ENCODE measurements at places on chromosomes 4 and X.
A peak's percentile ranks its signal among the peaks of the same experiment; 100 is the strongest.

DNA sequence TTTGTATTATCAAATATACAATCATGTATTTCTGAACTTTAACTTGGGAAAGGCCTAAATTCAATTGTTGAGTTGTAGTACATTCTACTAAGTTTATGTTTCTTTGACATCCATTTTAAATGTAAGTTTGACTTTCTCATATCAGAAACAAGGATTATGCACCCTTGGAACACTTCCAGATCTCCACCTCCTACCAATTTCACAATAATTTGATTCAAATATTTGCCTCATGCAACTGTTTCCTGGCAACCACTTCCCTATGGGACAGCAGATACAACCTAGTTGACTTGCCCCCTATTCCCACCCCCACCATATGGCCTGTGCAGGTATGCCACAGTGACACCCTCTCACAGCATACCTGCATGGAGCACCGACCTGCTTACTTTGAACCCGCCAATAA, 506.4 kb upstream of the PABPC4L start:
- no peak for DNase-seq

DNA sequence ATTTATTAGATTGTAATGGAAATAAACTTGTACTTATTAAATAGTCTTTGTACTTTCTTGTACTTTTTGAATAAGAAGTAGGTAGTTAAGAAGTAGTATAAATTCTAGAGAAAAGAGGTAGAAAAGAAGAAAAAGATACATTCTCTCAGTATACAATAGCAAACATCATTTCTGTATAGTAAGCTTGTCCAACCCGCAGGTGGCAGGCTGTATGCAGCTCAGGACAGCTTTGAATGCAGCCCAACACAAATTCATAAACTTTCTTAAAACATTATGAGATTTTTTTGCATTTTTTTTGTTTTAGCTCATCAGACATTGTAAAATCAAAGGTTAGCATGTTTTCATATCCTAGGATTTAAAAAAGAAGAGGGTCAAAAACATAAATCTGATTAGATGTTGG, 441.6 kb downstream of the DTHD1 start:
- DNase-seq = no peak

DNA sequence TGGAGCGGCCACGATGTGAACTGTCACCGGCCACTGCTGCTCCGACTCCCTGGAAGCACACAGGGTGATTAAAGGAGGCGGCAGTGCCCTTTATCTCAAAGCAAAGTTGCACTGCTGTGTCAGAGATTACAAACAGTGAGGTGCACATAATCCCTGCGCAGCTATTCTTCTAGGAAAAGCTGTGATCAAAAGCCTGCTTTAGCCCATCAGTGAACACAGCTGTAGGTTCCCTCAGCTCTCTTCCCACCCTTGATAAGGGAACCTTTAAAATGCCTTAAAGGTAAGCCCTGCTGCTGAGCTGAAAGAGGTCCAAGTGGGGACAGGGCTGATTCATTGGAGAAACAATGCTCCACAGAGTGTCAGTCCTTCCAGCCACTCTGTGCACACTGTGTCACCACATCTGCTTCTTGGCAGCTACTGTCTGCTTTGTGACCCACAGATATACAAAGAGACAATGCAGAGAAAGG, 127.6 kb downstream of the EIF4E start:
- DNase-seq = no peak

- DNase-seq = no peak
Measured at GRCh38 chr4:174154215-174154854, 129.1 kb downstream of the FBXO8 start.

DNA sequence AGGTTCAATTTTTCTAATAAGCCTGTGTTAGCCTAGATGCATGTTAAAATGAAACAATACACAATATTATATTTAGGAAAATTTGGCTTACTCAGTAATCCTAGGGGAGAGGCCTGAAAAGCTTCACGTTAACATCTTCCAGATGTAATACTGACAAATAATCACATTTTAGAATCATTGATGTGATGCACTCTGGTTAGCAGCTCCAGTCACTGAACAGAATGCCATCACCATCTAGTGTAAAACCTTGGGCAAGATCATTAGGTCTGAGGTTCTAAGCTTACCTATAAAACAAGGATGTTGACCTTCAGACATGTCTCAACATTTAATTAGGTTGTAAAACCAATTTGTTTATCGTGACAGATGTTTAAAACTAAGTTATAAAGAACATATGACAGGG, 1704.8 kb downstream of the STIM2 start:
- DNase-seq = no peak

- DNase-seq = no peak
Measured at GRCh38 chr4:81736324-81736723, 264.6 kb upstream of the RASGEF1B start.

GRCh38 chr4:162838671-162839070, 328.0 kb downstream of the NAF1 start:
- DNase-seq = no peak

- no peak for DNase-seq
Measured at GRCh38 chr4:6575503-6576240, 683 bp downstream of the MAN2B2 start.

GRCh38 chr4:28221536-28221935, 1360.9 kb downstream of the STIM2 start:
- no peak for DNase-seq

GRCh38 chrX:25523574-25524540, 508.1 kb upstream of the ARX start:
- DNase-seq = no peak

DNA sequence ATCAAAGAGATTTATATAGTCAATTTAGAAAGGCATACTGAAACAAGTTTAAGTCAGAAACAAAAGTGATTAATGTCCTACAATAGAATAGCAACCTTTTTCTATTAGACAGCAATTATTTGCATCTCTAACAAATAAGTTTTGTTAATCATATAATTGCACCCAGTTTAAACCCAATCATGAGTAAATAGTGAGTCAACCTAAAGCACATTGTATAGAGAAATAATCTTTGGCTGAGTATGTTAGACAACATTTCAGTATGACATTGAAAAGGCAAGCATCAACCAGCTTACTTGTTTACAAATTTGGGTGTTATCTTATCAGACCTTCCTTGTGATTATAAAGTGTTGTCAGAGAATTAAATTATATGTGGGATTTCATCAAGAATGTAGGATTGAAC, 209.5 kb downstream of the IL15 start:
- DNase-seq = no peak

GRCh38 chr4:10554694-10555093, 97.5 kb upstream of the ZNF518B start:
- peak; percentile 41 for DNase-seq

- no peak for DNase-seq
Measured at GRCh38 chr4:166172619-166173018, 299.6 kb downstream of the TLL1 start.

GRCh38 chrX:6432226-6432625, 102.7 kb downstream of the VCX3A start:
- DNase-seq = no peak

- DNase-seq = no peak
Measured at GRCh38 chrX:12972878-12973560, 1.9 kb upstream of the TMSB4X start.

GRCh38 chrX:11555759-11556158, 110.0 kb downstream of the ARHGAP6 start:
- DNase-seq = no peak

GRCh38 chr4:98746530-98746929, 88.1 kb upstream of the TSPAN5 start:
- no peak for DNase-seq

DNA sequence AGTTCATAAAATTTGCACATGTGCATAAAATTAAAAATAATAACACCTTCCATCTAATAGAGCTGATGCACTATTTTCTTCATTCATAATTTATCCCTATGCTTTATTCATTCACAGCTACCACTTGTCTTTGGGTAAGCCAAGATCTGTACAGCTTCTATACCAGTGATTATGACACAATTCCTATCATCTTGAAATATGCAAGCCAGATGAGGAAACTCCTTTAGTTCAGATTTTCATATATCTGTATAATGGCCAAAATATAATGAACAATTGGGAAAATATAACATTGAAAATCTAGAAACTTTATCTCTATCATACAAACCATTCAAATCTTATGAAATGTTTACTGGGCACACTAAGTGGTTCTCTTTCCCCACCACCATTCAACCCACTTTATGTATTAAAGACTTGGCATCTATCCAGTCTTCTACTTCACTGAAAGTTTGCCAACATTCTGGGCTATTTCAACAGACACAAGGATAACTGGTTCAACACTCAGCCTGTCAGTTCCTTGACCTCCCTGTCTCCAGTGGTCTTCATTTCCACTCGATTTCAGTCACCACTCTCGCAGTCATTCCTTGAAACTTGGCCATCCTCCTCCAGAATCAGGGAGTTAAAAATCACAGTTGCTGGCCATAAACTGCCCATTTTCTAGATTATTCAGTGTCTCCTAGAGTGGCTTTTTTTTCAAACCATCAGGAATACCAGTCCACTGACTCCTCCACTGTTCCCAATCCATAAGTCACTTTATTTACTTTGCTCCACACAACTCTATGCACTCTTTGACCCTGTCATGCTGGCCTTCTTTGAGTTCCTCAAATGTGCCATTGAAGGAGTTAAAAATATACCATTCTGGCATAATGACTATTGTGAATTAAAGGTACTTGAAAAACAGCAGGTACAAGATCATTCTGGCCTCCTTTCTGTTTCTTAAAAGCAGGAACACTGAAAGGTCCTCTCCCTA, 85.5 kb downstream of the CAMK2D start:
- DNase-seq = no peak

GRCh38 chrX:39516427-39516841, 581.3 kb downstream of the BCOR start:
- DNase-seq = no peak

DNA sequence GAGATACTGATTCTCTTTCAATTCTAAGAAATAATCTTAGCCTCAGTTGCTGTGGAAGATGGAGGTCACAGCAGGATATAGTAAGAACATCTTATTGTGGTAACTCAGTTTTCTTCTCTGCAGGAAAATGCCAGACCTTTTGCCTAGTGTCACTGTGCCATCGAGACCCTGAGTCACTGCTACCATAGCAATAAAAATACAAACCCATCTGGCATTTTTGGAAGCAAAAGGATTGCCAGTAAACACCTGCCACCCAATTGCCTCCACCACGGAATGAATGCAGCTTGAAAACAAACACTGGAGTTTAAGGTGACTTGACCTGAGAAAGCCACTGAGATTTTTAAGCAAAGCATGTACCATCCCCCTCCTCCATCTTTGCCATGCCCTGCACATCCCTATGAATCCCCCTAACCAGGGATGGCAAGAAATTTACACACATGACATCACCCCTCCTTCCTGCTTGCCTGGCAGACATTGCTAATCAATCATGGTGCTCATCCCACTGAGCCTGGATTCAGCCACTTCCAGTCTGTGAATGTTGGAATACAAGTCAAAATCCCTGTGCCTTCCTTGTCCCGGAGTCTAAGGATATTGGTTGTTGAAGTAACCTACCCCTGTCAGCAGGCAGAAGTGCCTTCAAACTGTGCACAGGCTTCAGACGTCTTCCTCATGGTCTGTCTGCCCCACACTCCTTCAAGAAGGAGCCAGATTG, 59.6 kb upstream of the MAMLD1 start:
- DNase-seq = no peak

DNA sequence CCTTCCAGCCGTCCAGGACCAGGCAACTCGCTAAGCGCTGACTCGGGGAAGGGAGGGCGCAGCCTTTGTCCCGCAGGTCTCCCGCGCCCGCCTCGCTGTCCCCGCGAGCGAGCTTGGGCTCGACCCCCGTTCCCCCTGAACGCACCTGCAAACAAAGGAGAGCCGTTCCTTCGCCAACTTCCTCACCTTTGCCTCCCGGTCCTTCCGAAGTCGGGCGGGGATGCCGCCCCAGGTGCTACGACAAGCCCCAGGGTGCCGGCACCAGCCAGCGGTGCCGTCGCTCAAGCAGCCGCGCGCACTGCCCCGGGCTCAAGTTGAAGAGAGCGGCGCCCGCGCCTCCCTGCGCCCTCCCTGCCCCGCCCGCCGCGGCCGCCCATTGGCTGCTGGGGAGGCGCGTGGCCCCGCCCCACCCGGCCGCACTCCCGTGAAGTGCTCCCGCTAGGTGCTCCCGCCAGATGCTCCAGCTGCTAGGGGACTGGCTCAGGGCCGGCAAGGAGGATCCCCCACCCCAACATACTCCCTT, 107.1 kb downstream of the NSUN7 start:
- DNase-seq = peak; percentile 40

- no peak for DNase-seq
Measured at GRCh38 chr4:81049907-81050306, 19.4 kb downstream of the BMP3 start.

DNA sequence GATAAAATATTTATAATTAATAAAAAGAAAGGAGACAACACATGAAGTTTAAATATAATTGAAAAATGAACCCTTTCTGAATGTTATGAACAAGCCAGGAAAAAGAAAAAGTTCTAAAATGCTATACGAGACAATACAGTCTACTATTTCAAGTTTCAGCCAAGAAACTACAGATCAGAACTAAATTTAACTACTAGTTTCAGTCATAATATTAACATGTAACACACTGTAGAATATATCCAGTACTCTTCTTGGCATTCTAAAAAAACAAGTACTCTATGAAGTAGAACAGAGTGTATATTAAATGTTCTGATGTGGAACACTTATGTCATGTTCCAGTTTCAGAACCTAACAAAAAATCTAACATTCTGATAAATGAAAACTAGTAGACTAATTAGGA, 679.7 kb downstream of the FAT4 start:
- no peak for DNase-seq

DNA sequence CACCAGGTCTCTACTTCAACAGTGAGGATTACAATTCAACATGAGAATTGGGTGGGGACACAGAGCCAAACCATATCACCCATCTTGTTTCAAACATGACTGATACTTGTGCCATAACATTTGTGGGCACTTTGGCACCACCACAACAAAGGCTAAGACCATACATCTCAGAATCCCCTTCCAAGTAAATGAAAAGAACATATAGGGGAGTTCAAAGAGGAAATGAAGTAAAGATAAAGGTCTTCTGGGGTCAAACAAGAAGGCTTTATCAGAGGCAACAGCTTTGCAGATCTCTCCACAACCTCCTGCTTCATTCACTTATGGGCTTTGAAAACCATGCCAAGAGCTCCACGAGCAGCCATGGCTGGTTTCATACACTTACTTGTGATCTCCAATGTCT, 122.7 kb downstream of the ANKRD50 start:
- no peak for DNase-seq

GRCh38 chr4:11471618-11472017, 42.9 kb upstream of the HS3ST1 start:
- DNase-seq = peak; percentile 27

- no peak for DNase-seq
Measured at GRCh38 chrX:8027827-8028226, 100.6 kb upstream of the PNPLA4 start.

DNA sequence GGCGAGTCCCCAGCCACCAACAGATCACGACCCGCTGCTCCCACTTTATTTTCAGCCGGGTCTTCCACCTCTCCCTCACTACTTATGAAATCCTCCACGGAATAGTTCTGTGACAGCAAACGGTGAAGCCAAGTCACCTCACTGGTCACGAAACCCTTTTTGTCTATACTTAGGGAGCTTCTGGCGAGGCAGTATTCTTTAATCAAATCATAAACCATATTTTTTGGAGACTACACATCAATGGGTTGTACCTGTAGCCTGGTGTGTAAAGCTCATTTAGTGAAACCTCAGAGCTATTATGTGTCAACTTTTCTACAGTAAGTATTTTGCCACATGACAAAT, 809 bp upstream of the H2AZ1 start:
- DNase-seq = no peak

GRCh38 chr4:74534121-74534520, 89.2 kb downstream of the AREG start:
- no peak for DNase-seq
